CD4-positive, alpha-beta memory T cell (primary cell): ENCODE measurements at places on chromosomes 3 and 15. TPM values are rescaled to one million over a fixed set of nuclear protein-coding genes. Genes with fewer than 3 reads are reported as not detected.

GRCh38 chr3:24426896-24427295, 67.8 kb downstream of the THRB start:
- H3K4me1 ChIP-seq: no peaks in the 10 kb centered on the region
- H3K36me3 ChIP-seq: no peaks in the 10 kb centered on the region
- no peak overlapping the region for H3K27ac ChIP-seq
- no peak overlapping the region for H3K4me3 ChIP-seq
- no peaks in the 10 kb centered on the region for H3K27me3 ChIP-seq
- no peak for DNase-seq

PTPRG gene
- polyA plus RNA-seq: not detected

DNA sequence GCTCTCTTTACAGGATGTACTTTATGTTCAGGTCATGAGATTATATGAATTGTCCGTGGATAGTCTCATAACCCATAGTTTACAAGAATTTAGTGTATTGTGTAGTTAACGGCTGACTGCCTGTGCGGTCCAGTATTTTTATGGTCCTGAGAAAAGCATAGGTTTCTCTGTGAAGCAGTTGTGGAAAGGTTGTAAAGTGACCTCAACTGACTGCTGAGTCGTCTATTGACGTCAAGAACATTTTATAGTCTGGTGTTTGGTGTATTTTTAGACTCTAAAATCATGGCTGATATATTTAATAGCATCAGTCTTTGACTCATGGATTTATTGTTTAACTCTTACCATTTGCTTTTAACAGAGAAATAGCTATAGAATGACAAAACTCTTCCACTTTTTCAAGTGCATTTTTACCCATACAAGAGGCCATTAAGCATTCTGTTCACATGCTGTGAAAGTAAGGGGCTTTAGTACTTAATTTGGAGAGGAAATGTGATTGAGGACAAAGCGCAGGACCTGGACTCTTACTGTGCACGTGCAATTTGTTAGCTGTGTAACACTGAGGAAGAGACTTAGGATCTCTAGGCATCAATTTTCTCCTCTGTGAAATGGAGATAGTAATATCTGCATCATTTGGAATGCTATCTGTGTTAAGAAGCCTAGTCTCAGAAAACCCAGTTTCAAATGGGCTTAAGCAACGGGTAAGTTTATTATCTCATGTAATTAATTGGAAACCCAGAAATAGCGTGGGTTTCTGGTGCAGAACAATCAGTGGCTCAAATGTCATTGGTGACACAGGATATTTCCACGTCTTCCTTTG, 240.8 kb downstream of the NFKBIZ start:
- no peaks in the 10 kb centered on the region for H3K36me3 ChIP-seq
- DNase-seq: no peak
- peaks cover 12% of the 10 kb centered on the region for H3K4me1 ChIP-seq
- H3K27ac ChIP-seq: no peak overlapping the region
- H3K27me3 ChIP-seq: no peaks in the 10 kb centered on the region

DNA sequence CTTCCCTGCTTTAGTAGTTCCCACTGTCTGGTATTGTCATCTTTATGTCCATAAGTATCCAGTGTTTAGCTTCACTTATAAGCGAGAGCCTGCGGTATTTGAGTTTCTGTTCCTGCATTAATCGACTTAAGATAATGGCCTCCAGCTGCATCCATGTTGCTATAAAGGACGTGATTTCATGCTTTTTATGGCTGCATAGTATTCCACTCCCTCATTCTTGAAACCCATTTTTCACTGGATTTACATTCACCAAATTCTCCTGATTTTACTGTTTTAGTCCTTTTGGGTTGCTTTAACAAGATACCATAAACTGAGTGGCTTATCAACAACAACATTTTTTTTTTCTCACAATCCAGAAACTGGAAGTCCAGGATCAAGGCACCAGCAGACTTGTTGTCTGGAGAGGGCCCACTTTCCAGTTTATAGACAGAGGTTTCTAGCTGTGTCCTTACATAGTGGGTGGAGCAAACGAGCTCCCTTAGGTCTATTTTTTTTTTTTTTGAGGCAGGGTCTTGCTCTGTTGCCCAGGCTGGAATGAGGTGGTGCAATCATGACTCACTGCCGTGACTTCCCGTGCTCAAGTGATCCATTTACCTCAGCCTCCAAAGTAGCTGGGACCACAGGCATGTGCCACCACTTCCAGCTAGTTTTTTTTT, 6.1 kb upstream of the TICRR start:
- H3K4me1 ChIP-seq: no peaks in the 10 kb centered on the region
- no peak for DNase-seq
- no peak overlapping the region for H3K27ac ChIP-seq
- no peak overlapping the region for H3K4me3 ChIP-seq
- H3K36me3 ChIP-seq: no peaks in the 10 kb centered on the region

SLC33A1 gene
- 23.7 TPM for polyA plus RNA-seq

TMCO5A gene
- not detected for polyA plus RNA-seq

PLSCR2 gene
- polyA plus RNA-seq: not detected

GRCh38 chr15:75069301-75069925, 46.0 kb downstream of the PPCDC start:
- H3K36me3 ChIP-seq: no peaks in the 10 kb centered on the region
- no peak for DNase-seq
- no peaks in the 10 kb centered on the region for H3K27me3 ChIP-seq
- no peak overlapping the region for H3K4me3 ChIP-seq

DNA sequence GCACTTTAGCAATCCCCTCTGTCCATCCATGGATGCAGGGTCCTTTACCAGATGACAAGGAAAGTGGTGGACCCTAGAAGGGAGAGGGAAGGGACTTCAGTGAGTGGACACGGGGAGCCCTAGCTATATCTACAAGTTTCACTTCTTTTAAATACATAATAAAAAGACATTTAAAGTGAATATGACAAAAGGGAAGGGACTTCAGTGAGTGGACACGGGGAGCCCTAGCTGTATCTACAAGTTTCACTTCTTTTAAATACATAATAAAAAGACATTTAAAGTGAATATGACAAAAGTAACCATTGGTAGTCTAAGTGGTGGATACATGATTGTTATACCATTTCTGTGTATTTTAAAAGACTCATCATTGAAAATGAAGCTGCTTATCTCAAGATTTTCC, 81.9 kb upstream of the HES1 start:
- H3K27ac ChIP-seq: no peak overlapping the region
- H3K4me3 ChIP-seq: no peak overlapping the region
- no peaks in the 10 kb centered on the region for H3K27me3 ChIP-seq
- no peaks in the 10 kb centered on the region for H3K4me1 ChIP-seq
- H3K36me3 ChIP-seq: no peaks in the 10 kb centered on the region

DNA sequence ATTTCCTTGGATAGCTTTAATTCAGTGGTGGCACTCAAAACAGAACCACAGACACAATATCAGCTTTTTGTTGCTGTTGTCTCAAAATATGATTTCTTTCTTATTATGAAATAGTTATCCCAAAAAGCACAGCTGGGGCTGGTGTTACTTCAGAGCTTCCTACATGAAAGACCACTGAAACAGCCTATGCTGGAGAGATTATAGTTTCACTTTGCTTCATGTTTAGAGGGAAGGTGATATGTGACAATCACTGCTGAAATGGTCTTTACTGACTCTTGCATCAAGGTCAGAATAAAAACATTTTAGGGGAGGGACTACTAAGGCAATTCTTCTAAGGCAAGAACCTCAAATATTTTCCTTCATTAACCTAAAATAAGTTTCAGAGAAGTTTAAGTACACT, 190.7 kb downstream of the TNIK start:
- no peaks in the 10 kb centered on the region for H3K36me3 ChIP-seq
- peak overlapping the region; percentile 2 for H3K4me3 ChIP-seq
- peaks cover 90% of the 10 kb centered on the region for H3K4me1 ChIP-seq
- DNase-seq: no peak
- H3K27me3 ChIP-seq: no peaks in the 10 kb centered on the region
- H3K27ac ChIP-seq: peak overlapping the region; percentile 8

DNA sequence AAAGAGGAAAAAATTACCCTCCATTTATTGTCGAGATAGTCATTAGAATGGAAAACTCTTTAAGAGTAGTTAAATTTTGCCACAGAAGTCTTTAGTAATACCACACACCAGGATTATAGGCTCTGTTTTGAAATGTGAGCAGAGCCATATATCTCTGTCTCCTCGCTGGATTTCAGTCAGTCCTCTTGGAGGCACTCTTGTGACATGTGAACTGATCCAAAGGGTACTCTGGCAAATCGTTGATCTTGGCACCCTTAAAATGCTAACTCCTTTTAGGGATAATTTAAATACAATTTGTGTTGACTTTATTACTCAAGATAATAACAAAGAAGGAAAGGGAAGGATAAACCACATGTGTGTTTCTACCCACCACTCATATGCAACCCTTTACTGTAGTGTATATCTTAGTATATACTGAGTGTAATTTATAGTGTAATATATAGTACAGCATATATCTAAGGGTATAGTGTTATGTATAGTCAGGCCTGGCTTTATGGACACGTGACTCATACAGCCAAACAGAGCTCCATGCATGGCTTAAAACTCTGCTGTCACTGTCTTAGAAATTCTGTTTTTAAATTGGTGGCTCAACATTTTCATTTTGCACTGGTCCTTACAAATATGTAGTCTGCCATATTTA, 12.3 kb upstream of the KPNA4 start:
- H3K4me1 ChIP-seq: no peaks in the 10 kb centered on the region
- no peak overlapping the region for H3K4me3 ChIP-seq
- H3K27me3 ChIP-seq: no peaks in the 10 kb centered on the region
- DNase-seq: no peak

GRCh38 chr15:90106522-90107117, 4.4 kb upstream of the IDH2 start:
- peaks cover 4% of the 10 kb centered on the region for H3K4me1 ChIP-seq
- no peaks in the 10 kb centered on the region for H3K36me3 ChIP-seq
- H3K27me3 ChIP-seq: no peaks in the 10 kb centered on the region
- H3K4me3 ChIP-seq: no peak overlapping the region
- DNase-seq: no peak
- H3K27ac ChIP-seq: no peak overlapping the region

RASA2 gene
- polyA plus RNA-seq: 29.4 TPM

DNA sequence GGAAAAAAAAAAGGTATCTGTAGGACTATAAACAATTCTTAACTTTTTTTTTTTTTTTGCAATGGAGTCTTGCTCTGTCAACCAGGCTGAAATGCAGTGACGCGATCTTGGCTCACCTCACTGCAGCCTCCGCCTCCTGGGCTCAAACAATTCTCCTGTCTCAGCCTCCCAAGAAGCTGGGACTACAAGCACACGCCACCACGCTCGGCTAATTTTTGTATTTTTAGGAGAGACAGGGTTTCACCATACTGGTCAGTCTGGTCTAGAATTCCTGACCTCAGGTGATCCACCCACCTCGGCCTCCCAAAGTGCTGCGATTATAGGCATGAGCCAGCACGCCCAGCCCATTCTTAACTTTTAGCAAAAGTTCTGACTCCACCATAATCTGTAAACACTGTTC, 50.5 kb downstream of the TRPM7 start:
- no peak overlapping the region for H3K27ac ChIP-seq
- no peak overlapping the region for H3K4me3 ChIP-seq
- DNase-seq: no peak
- peaks cover 24% of the 10 kb centered on the region for H3K36me3 ChIP-seq
- H3K27me3 ChIP-seq: no peaks in the 10 kb centered on the region

DNA sequence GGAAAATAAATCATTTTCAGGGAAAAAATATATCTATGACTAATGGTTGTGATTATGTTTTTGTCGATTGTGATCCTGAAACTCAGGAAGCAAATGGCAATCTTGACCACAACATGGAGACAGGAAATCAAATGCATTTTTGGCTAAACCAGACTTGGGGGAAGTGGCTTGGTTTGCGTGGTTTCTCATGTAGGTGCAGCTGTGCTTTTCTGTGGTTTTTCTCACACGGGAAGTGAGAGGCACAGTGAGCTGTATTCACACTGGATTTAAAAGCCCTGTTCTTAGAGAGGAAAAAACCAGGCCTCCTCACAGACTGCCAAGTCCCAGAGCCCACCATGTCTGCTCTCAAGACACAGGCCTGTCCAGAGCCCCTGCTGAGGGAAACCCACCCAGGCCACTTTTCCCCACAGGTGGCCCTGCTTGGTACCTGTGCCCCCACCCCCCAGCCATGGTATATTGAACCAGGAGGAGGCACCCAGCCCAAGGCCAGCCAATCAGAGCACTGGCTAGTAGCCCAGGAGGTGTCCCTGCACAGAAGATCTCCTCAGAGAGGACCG, 46.1 kb downstream of the BTD start:
- H3K27me3 ChIP-seq: no peaks in the 10 kb centered on the region
- peaks cover 45% of the 10 kb centered on the region for H3K4me1 ChIP-seq
- H3K36me3 ChIP-seq: no peaks in the 10 kb centered on the region
- DNase-seq: peak; percentile 62
- no peak overlapping the region for H3K4me3 ChIP-seq
- H3K27ac ChIP-seq: no peak overlapping the region

DNA sequence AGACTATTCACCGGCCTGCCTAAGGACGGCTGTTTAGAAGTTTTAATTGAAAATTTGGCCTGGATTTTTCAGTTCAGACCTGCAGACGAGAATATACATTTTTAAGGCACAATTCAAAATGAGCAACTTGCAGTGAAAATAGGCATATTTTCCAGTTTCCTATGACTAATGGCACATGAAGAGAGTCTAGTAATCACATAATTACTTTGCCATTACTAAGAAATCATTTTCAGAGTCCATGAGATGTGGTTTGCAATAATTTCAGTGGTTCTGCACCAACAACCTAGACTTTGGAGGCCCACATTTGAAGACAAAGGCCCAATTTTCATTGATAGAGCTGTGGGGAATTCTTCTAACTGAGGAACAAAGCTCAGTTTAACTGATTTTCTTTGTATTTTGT, 205.3 kb downstream of the SOX2 start:
- no peak overlapping the region for H3K4me3 ChIP-seq
- no peaks in the 10 kb centered on the region for H3K4me1 ChIP-seq
- H3K27me3 ChIP-seq: no peaks in the 10 kb centered on the region
- no peaks in the 10 kb centered on the region for H3K36me3 ChIP-seq
- H3K27ac ChIP-seq: no peak overlapping the region

DNA sequence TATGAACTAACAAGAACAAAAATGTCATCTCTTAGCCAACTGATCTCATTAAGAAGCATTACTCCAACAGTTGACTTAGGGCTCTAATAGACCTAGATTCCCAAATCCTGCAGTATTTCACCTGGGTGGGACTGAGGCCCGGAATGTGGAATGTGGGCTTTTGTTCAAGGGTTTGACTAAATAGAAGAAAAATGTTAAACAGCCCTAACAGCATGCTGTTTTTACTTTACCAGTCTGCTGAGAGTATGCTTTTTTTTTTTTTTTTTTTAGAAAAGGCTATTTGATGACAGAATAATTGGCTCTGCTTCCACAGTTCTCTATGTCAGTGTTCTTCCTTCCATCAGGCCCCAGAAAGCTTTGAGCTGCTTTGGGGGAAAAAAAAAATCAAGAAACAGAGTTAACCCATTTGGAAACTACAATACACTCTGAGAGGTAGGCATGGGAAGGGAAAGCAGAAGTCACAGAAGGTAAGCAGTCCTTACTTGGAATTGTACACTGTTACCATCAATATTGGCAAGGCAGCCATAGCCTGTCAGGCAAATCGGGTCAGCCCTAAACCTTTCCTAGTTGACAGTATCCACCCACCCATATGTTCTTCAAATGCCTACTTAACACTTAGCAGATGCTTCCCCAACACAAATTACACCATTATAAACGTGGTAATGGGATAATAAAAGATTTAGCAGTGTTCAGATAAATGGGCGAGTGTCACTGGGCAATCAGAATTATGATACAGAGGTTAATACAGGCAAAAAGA, 224.2 kb downstream of the CNTN3 start:
- H3K27ac ChIP-seq: no peak overlapping the region
- DNase-seq: no peak
- no peak overlapping the region for H3K4me3 ChIP-seq
